ENCODE measurements at places on chromosomes 5 and 9.

GRCh38 chr5:93967923-93968322 lies 226.5 kb upstream of the POU5F2 start:
- no peak for DNase-seq

GRCh38 chr9:20297646-20298084 lies 324.6 kb downstream of the MLLT3 start:
- DNase-seq: no peak

- no peak for DNase-seq
Measured at GRCh38 chr5:110884005-110884404, 145.2 kb downstream of the SLC25A46 start.

DNA sequence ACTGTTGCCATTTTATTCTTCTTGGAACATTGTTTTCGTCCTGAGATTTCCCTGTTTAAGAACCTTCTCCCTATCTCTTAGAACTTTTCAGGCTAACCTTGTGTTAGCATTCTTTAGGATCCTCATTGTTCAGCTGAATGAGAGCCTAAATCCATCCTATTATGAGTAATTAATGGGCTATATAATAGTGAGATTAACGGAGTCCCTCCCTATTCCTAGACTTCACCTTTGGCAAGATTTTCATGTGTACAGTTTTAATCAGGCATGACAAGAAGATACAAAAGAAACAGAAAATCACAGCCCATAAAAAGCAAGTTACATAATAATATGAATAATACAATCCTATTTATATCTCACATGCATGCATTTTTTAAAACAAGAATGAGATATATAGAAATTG lies 9.1 kb upstream of the MSMP start:
- no peak for DNase-seq

DNA sequence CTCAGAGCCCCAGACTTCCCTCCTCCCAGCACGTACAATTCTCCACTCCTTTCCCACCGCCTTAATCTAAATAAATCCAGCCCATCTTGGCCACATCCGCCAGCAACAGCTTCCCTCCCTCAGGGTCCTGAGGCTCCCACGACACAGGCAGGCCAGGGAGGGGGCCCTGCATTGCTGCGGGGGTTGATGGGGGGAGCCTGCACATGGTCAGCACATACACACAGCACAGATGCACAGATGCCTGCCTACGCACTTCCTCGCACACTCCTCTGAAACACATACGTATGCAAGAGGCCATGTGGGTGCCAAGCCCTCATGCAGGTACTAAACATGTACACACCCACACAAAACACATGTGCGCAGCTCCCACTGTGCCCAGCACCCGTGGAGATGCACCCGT lies 14.8 kb downstream of the PDGFRB start:
- no peak for DNase-seq

DNA sequence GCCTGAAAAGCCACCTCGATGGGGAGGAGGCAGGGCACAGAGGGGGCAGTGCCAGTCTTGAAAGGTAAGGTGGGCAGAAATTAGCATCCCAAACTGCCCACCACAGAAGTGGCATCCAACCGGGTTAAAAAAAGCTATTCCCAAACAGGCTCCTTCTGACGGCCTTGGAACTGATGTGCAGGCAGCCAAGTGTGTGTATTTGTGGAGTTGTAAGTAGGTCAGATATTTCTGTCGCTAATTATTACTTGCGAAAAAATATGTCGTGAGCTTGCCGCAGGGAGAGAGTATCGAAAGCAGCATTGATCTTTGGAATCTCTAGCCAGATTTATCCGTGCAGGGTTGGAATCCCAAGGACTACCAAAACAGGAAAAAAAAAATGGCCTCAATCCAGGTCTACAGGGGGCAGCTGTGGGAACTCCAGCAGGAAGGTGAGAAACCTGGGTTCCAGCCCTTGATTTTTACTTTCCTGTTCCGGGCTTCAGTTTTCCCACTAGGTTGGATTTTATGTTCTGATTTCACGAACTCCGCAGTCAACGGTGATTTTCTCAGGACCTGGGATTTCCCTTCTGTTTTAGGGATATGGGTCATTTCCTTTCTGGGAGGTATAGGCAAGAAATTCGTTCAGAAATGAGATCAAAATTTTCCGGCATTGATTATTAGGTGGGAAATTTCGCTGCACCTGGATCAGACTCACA lies 200.8 kb downstream of the RGS3 start:
- no peak for DNase-seq

DNA sequence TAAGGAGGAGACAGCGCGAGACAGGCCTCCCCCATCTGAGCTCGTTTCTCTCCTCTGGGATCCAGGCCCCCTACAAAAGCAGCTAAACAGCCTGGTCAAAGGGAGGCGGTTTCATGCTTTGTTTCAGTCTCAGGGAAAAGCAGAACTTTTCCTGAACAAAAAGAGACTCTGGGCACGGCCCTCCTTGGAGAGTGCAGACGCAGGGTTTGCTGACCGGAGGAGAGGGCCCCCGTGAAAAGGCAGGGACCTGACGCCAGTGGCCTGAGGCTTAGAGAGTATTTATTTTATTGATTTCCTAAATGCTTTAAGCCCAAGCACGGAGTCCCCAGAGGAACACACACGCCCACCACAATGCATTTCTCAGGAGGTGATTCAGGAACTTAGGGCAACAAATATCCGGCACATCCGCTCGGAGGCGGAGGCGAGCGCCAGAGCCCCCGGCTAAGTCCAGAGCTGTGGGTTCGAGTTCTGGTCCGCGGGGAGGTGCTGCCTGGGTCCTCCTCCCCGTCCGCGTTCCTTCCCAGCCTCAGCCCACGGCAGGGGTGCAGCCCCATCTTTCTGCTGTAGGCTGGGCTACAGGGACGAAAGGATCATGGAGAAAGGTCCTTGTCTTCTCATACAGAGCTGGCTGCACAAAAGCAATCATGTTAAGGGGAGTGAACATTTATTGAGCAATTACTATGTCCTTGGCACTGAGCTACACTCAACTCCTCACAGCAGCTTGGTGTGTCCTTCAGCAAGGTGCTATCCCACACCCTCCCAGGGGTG lies 40.0 kb downstream of the PTGES start:
- DNase-seq: no peak

DNA sequence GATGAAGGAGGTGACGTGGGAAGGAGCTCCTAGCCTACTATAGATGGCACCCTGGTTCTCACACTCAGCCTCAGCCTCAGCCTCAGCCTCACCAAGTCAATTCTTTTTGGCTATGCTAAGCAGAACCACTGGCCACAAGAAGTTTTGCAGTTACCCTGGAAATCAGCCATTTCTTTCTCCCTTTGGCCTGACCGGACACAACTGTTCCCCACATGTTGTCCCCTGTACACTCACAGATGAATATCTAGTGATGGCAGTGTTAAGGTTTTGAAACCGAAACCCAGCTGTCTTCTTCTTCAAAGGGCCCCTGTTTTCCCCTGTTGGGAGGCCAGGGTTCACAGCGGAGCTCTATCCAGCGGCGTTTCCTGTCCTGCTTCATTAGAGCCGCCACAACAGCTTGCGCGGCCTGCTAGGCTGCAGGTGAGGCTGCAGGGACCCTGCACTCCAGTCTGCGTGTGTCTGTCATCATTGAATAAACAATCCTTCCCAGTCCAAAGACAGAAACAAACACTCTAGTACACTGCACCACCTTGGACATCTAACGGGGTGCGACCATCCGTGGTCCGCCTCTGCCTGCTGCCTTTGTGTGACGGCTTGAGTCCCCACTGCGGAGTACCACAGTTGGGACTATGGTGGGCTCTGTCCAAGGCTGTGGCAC lies 250.5 kb downstream of the DENND1A start:
- DNase-seq: no peak

DNA sequence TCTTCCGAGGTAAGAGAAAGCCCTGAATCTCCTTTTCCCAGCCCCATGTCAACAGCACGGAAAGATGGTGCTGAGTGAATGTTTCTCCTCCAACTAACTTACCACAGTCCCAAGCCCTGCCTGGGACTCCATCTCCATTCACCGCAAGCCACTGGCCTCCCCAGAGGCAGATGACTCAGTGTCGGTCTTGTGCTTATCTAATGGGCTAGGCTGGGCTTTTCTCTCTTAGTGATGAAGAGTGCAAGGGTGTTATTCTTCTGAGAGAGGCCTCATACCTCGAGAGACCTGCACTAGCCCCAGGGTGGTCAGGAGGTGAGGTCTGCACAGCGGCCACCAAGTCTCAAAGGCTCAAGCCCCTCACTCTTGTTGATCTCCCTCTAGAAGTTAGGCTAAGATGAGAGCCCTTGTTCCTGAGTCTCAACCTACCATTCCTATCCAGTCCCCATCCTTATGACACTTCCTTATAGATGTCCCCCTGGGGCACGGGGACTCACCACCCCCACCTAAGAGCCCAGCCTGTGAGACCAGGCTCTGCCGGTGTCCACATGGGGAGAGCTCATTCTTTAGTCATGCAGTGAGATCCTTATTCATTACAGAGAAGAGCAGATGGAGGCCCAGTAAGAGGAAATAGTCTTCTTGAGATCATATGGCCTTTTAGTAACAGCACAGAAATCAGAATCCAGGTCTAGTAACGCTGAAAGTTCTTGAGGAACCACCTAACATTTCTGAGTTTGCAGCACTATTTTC lies 127.0 kb downstream of the SAXO1 start:
- no peak for DNase-seq

DNA sequence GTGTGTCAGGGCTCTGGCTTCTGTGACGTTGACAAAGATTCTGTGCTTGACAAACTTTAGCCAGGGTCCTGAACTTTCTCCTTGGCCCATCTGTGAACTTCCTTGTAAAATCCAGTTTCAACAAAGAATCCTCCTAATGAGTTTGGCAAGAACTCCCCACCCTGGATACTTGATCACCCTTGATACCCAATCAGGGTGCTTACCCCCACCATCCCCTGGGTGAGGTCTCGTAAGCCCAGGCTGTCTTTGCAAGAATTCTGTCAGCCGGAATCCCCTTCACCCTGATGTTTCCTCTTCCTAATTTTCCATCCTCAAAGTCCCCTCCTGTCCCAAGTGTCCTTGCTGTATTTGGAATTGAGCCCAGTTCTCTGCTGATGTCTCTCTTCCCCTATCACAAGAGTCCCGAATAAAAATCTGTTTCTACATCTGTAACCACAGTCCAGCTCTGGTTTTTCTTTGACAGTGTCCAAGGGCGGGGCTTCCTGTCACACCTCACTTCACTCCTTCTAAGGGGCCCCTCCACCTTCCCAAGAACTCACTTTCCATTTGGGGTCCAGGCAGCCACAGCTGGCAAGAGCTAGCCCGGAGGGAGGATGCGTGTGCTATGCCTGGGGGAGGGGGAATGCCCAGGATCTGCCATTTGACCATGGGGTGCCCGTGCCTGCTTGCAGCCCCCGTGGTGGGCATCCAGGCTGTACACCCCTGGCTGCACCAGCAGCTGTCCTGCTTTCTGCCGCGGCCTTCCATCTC lies 2.7 kb upstream of the CARD19 start:
- no peak for DNase-seq

DNA sequence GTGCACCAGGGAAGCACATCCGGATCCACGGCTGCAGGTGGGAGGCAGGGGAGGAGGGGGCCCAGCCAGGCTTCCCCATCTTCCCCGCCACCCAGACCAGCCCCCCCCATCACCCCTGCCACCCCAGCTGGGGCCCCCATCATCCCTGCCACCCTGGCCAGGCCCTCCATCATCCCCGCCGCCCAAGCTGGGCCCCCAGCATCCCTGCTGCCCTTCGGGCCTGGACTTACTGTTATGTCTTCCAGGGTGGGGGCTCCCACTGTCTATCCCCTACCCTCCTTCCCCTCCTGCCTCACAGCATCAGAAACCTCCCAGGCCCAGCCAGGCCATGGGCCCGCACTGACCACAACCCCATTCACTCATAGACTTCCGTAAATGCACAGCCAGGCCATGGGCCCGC lies 27.5 kb downstream of the SLC6A18 start:
- DNase-seq: no peak

GRCh38 chr5:9376363-9377117 lies 169.3 kb downstream of the SEMA5A start:
- no peak for DNase-seq

GRCh38 chr5:43634621-43635020 lies 31.6 kb downstream of the NNT start:
- no peak for DNase-seq

DNA sequence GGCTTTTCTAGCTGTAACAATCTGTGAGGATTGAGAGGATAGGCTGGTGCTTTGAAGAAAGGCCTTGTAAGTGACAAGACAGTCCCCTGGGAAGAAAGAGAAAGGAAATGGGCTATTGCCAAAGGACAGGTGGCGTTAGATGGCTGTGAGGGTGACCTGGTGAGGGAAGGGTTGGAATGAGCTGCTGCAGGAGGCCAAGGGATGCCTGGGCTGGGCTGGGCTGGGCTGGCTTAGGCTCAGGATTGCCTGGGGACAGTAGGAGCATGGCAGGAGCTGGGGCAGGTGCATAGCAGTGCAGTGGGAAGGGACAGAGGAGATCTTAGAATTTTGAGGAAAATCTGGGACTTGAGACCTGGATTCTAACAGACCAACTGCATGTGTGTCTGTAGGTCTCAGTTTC lies 9.7 kb upstream of the MYOZ3 start:
- no peak for DNase-seq

DNA sequence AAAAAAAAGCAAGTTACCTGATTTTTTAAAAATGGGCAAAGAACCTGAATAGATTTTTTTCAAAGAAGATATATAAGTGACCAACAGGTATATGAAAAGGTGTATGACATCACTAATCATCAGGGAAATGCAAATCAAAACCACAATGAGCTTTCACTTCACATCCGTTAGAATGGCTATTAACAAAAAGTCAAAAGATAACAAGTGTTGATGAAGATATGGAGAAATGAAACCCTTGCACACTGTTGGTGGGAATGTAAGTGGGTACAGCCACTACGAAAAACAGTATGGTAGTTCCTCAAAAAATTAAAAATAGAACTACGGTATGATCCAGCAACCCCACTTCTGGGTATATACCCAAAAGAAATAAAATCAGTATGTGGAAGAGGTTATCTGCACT lies 134.8 kb downstream of the UGCG start:
- DNase-seq: no peak

DNA sequence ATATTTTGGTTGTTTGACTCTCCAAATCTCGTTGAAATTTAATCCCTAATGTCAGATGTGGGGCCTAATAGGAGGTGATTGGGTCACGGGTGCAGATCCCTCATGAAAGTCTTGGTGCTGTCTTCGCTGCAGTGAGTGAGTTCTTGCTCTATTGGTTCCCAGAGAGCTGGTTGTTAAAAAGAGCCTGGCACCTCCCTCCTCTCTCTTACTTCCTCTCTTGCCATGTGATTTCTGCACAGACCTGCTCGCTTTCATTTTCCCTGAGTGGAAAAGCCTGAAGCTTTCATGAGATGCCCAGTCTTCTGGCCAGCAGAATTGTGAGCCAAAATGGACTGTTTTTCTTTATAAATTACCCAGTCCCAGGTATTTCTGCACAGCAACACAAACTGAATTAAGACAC lies 221.6 kb downstream of the MAT2B start:
- DNase-seq: no peak

Measured in NCI-H526 (cell line).